ENCODE measurements at places on chromosomes 11 and 22.

DNA sequence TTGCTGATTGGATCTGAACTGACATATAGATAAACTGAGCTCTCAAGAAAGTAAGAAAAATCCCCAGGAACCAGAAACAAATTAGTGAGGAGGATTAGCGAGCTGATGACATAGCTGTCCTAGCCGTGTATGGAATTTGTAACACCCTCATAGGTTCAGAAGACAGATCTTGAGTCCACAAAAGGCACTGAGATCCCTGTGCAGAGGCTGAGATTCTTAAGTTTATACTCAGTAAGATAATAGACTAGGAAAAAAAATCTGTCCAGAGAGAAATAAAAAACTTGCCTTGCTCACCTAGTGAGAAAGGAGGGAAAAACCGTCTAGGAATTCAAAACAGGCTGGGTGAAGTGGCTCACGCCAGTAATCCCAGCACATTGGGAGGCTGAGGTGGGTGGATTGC, 4.6 kb downstream of the NUMA1 start:
- DNase-seq = no peak

- DNase-seq = no peak
Observed at GRCh38 chr11:17686231-17686980, 33.0 kb upstream of the MYOD1 start.

GRCh38 chr11:64851831-64852351, 7.4 kb upstream of the CDC42BPG start:
- DNase-seq = no peak

DNA sequence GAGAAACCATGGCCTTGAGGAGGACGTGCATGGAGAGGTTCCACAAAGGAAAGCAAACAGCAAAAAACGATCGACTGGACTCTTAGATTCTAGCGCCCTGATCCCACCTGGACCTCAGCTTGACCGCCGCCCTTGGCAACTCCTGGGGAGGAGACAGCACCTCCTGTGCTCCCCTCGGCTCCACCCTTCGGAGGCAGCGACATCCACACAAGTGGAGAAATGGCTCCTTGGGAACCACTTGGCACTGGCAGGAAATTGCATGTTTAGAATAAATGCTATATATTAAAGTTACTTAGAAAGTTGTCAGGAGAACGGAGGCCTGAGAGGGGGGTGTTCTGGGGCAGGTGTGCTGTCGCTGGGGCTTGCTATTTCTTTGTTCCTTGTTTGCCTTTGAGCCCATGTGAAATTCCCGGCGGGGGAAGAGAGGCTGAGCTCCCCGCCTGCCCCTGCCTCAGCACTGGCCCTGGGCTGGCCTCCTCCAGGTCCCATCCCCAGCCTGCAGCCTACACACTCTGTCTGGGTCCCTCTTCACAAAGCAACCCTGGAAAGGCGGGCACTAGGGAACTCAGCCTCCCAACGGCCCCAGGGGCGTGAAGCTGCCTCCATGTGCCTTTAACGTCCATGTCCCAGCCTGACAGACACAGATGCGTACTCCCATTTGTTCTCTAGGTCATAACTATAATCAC, 395.3 kb downstream of the BRD1 start:
- no peak for DNase-seq

DNA sequence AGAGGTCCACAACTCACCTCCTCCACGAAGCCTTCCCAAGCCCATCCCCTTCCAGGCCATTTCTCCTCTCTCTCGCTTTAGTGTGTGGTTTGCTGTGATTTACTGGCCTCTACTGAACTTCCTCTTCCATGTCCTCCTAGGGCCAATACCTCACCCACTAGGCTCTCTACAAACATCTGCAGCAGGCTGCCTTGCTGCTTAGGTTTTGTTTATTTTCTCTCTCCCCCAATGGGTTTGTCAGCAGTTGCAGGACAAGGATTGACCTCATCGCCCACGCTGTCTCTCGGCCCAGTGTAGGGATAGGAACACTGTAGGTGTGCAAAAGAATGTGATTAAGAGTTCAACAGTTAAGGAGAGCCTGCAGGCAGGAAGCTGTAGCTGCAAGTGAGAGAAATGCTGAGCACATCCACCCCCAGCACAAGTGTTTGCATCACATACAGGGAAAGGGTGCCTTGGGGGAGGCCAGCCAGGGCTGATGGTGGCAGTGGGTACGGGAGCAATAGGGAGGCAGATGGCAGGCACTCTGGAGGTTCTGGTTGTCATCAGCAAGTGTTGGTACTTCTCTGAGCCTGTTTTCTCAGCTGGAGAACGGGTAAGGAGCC, 1.4 kb downstream of the PC start:
- no peak for DNase-seq

DNA sequence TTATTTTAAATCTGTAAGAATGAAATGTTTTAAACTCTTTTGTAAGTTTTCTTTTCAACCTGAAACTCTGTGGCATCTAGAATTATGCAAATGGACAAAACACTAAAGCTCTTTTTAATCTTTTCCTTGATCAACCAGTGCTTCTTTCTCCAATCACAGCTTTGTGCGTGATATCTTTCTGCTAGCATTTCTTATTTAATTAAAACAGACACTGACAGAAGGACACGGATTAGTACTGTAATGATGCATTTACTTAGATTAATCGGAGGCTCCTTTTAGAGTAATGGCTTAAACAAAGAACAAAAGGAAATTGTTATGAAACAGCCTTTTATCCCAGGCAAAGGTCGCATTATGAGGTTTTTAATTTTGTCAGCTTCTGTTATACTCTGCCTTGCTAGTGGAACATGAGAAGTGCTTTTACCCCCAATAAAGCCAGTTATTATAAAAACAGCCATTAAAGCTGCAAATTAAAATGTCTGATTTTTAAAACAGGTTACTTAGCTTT, 48.5 kb upstream of the SOX6 start:
- DNase-seq = no peak

DNA sequence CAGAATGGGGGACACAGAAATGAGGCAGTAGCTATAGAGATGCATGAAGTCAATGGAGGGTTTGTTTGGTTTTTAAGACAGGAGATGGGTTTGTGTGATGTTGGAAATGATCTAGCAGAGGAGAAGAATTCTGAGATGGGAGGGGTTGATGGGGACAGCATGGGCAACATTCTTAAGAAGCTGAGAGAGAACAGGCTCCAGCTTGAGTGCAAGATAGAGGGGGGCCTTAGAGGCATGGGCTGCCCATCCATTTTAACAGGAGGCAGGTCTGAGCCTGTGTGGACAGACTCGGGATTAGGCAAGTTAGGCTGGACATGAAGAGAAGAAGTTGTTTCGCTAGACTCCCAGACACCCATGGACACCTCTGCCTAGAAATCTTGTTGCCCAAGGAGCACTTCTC, 37.9 kb upstream of the NRIP3 start:
- no peak for DNase-seq

DNA sequence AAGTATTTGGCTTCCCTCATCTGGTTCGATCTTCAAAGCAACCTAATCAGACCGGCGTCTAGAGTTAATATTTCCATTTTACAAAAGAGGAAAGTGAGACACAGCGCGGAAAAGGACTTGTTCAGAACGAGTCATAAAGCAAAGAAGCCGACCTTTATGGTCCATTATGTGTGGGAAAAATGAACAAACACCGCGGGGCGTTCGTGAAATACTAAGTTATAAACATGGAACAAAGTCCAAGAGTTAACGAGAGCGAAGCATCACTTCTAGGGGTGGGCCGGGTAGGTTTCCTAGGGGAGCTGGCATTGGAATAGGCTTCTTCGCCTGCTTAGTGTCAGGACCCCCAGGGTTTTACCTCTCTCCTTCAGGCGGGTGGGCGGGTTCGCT, 575 bp downstream of the DUSP18 start:
- DNase-seq = no peak
